Stimulated activated CD4-positive, alpha-beta T cell treated with anti-CD3 and anti-CD28 coated beads, Interleukin-1b, Interleukin-23, amount 100 ng/mL, for 48 hours (primary cell): ENCODE measurements at places on chromosomes 11 and 22.

DNA sequence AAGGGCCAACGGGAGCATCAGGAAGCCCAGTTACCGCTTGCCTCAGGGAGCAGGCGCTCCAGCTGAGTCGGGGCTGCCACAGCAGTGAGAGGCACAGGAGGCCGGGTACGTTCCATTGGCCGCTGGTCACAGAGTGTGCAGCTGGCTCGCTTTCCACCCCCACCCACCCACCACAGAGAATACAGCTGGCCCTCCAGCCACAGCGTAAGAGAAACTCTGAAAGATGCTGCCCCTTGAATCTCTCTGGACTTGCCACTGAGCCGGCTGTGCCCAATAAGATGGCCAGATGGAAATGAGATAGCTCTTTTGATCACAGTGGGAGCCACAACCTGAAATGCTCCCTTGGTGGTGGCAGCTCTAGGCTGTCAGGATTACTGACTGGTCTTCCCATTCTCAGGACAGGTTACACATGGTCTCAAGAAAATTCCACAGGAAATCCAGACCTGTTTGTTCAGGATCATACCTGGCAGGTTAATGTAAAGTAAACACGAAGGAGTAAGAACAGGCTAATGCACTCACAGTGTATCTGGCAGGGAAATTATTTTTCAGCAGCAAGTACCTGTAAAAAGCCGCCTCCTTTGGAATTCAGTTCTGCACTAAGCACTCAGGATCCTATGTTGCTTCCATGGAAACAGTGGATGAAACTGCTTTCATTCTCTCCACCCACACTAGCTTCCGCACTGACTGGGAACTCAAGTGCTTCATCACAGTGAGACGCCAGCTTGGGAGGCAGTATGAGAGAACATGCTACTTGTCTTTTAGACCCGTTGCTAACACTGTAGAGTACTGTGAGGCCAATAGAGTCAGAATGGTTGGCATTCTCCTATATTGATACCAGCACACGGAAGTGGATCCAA is 16.5 kb downstream of the SIAE start:
- DNase-seq = no peak

- no peak for DNase-seq
Observed at GRCh38 chr22:35230417-35230816, 26.9 kb upstream of the HMGXB4 start.

DNA sequence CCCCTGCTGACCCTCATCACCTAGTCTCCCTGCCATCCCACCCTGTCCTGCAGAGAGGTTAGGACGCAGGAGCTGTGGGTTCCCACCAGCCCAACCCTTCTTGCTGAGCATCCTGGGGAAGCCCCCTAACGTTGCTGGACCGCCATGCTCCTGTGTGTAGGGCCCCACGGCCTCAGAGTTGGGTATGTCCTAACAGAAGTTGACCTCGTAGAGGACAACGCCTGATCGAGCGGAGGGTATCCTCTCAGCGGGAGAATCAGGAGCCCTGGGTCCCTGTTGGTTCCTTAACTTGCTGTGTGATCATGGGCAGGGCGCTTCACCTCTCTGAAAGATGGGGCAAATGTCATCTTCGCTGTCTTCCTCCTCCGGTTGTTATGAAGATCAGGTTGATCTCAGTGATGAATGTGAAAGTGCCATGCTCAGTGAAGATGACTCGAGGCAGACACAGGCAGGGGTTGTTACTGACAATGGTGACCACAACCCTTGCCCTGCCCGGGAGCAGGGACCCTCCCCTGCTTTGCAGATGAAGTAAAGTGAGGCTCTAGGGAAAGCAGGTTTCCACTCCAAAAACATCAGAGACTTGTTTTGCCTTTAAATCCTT is 19.3 kb upstream of the CD5 start:
- peak; percentile 72 for DNase-seq

DNA sequence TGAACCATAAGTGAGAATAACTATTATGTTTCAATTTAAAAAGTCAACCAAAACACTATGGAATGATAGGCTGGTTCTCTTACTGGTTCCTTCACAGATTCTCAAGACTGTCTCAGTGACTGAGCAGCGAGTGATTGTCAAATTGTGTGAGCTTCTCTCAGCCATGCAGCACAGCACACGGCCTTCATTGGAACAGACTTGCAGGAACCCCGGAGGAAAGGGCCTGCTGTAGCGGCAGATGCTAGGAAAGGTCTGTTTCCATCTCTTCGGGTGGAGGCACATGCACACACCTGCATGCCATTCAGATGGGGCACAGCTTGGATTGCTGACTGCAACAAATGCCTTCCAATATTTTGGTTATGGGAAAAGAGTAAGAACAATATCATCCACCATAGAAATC is 741.8 kb downstream of the OPCML start:
- DNase-seq = no peak

GRCh38 chr11:11461473-11461872 is 108.4 kb upstream of the CSNK2A3 start:
- no peak for DNase-seq

- DNase-seq = no peak
Observed at GRCh38 chr11:10572533-10572932, 4.1 kb upstream of the LYVE1 start.

GRCh38 chr11:112977755-112978154 is 16.5 kb downstream of the NCAM1 start:
- DNase-seq = no peak
